ENCODE measurements at places on chromosomes 13 and 19. TPM values are rescaled to one million over a fixed set of nuclear protein-coding genes. Genes with fewer than 3 reads are reported as not detected.

GRCh38 chr13:76000131-76000530, 364.0 kb downstream of the LMO7 start:
- no peak for DNase-seq

Gene ZNF560
- total RNA-seq: not detected

- DNase-seq: no peak
These were observed 617.7 kb upstream of the SLITRK1 start for GRCh38 chr13:84500016-84500415.

DNA sequence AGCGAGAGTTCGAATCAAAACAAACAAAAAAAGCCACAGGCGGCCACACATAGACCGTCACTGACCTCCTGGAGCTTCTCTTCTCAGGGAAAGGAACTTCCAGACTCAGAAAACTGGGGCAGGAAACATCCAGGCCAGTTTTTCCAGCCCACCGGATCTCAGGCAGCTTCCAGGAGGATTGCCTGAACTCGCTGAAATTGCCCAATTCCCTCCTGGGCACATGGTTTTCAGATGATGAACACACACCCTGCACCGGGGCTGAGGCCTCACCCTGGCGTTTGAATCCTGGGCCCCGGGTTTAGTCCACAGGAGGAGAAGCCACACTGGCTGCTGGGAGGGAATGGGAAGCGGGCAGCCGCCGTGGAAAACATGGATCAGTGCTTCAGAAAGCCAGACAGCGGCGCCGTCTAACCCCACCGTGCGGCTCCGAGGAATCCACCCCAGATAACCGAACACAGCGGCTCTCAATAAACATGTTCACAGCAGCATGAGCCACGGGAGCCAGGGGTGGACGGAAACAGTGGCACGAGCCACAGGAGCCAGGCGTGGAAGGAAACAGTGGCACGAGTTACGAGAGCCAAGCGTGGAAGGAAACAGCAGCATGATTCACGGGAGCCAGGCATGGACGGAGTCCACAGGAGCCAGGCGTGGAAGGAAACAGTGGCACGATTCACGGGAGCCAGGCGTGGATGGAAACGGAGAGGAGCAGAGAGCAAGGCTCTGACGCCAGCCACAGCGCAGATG, 18.2 kb upstream of the PTBP1 start:
- DNase-seq: no peak

Gene ZNF607
- 11.5 TPM for total RNA-seq

DNA sequence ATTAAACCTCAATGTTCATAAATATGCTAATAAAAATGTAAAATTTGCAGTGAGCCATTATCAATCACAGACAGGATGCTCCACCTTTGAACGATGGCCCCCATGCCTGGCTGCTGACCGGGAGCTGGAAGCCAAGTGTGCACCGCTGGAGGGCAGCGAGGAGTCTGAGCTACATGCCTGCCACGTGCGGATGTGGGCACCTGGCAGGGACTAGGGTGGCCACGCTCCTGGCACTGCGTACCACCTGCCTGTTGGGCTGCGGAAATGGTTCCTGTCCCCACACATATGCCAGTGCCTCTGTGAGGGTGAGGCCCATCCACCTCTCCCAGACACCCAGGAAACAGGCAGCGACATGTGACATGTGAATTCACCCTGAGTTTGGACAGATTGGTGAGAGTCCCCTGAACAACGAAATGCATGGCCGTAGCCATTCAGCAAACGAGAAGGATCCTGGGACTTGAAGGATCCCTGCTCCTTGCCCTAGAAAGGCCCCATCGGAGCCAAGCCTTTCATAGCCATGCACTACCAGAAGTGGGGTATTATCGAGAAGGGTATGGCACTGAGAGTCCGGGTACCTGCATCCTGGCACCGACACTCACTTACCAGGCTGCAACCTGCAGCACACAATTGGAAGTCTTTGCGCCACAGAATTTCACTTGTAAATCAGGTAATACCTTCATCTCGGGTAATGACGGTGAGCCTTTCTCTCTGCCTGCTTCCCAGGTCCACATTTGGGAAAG, 35.8 kb downstream of the TSHZ3 start:
- DNase-seq: no peak

Gene ADM5
- 3.7 TPM for total RNA-seq

Gene CSNK1A1L
- total RNA-seq: not detected

GRCh38 chr13:80161219-80161618, 179.7 kb downstream of the SPRY2 start:
- DNase-seq: no peak

- DNase-seq: no peak
These were observed 6.8 kb downstream of the ZC3H4 start for GRCh38 chr19:47106821-47107201.

DNA sequence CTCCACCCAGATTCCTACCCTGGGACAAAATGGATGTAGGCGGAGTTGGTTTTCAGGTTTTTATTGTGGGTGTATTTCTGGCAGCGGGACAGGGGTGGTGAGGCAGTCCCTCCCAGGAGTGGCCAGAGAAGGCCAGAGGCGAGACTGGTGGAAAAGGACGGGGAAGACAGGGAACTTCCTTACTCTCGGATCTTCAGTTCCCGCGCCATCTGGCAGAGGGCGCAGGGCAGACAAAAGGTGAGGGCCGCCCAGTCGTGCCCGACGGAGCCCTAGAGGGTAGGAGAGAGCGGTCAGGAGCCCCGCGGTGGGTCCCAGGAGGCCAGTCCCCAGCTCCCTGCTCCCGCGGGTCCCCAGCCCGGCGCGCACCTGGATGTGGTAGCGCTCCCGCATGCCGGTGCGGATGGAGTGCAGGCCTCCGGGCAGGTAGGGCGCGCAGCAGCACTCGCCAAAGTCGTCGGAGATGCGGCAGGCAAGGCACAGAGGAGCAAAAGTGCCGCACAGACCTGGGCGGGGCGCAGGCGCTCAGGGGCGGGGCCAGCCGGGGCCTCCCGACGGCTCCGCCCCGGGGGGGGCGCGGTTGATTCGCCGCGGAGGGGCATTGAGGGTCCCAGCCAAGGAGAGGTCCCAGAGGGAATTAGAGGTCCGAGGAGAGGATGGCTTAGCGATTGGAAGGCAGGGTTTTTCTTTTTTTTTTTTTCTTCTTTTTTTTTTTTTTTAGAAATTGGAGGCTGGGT, 3.0 kb downstream of the CNFN start:
- peak; percentile 75 for DNase-seq

DNA sequence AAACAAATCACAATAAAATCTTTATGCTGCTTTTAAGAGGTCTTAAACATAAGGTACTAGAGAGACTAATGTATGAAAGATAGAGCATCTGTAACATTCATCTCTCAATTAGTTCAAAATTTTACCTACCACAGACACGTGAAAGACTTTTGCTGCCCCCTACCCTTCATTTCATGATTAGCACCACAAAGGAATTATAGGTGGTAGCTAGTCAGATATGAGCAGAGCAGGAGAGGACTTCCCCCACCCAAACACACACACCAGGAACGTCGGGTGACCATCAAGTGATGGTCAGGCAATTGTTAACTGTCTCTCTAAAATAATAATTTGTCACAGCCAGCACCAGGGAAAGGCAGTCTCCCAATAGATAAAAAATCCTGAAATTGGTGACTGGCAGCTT, 1531.7 kb upstream of the SPRY2 start:
- no peak for DNase-seq

- DNase-seq: no peak
These were observed 12.7 kb downstream of the SGTA start for GRCh38 chr19:2770055-2771013.

- peak; percentile 86 for DNase-seq
These were observed at the start of gene NFIX for GRCh38 chr19:12994701-12995595. NFIX (plus strand) TSS chr19:12995475; CDS start chr19:12995838, 363 bp downstream.

- no peak for DNase-seq
These were observed 32.9 kb downstream of the TSHZ3 start for GRCh38 chr19:31316201-31316951.

GRCh38 chr13:60696602-60697001, 299.6 kb downstream of the TDRD3 start:
- no peak for DNase-seq

DNA sequence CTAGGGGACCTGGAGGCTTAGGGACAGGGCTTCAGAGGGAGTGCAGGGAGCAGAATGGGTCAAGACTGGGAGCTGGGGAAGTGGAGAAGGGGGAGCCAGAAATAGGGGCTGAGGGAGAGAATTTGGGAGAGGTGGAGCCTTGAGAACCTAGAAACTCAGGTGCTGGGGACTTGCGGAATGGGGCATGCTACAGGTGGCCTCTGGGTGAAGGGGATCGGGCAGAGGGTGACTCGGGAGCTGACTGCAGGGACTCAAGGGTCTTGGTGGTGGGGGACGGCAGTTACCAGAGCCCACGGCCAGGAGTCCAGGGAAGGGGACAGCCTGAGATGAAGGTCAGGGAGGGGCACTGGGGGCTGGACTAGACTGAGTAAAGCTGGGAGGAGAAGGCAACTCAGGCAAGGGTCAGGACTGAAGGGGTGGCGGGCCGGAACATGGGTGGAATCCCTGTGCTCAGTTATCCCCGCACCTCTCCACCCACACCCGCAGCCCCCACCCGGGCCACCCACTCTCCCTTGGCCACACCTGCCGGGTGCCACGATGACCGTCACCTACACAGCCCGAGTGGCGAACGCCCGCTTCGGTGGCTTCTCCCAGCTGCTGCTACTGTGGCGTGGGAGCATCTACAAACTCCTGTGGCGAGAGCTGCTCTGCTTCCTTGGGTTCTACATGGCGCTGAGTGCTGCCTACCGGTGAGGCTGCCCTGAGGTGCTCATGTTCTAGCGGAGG, 628 bp downstream of the BEST2 start:
- DNase-seq: no peak

DNA sequence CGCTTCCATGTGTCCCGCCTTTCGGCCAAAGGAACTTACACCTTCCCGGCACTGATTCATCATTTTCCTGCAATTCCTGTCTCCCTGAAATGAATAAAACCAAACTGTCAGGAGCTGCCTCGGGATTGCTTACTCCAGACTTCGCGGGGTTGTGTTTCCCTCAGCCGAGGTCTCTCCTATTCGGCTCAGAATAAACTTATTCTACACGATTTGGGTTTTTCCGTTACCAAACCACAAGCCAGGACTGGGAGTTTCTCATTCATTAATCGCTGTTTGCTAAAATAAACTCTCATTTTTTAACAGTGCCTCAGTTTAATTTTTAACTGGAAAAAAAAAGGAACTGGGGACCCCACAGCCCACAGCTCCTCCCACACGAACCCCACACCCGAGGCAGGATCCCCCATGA, 667 bp downstream of the ZNF878 start:
- DNase-seq: no peak

- DNase-seq: no peak
These were observed 5.6 kb downstream of the CEACAM4 start for GRCh38 chr19:41621226-41621625.

Gene KLK15
- total RNA-seq: not detected

Gene GRIK5
- total RNA-seq: 9.2 TPM

Gene ZNF578
- total RNA-seq: 4.9 TPM

DNA sequence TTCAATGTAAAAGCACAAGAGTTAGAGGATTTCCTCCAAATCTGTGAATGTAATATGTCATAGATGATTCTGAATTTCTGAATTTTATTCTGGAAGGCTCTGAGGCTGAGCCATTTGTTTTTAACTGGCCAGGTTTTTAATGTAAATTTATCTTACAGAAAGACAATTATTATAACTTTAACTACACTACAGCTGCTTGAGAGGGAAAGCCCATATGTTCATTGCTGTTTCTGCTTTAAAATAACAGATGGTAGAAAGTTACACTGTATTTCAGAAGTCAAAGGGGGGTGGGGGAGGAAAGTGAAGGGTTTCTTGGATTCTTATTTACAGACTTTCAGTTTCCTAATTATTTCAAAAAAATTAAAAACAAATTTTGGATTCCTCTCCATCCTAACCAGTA, 62.8 kb downstream of the DNAJC15 start:
- DNase-seq: no peak

GRCh38 chr19:10921910-10922637, 6.4 kb downstream of the YIPF2 start:
- no peak for DNase-seq

DNA sequence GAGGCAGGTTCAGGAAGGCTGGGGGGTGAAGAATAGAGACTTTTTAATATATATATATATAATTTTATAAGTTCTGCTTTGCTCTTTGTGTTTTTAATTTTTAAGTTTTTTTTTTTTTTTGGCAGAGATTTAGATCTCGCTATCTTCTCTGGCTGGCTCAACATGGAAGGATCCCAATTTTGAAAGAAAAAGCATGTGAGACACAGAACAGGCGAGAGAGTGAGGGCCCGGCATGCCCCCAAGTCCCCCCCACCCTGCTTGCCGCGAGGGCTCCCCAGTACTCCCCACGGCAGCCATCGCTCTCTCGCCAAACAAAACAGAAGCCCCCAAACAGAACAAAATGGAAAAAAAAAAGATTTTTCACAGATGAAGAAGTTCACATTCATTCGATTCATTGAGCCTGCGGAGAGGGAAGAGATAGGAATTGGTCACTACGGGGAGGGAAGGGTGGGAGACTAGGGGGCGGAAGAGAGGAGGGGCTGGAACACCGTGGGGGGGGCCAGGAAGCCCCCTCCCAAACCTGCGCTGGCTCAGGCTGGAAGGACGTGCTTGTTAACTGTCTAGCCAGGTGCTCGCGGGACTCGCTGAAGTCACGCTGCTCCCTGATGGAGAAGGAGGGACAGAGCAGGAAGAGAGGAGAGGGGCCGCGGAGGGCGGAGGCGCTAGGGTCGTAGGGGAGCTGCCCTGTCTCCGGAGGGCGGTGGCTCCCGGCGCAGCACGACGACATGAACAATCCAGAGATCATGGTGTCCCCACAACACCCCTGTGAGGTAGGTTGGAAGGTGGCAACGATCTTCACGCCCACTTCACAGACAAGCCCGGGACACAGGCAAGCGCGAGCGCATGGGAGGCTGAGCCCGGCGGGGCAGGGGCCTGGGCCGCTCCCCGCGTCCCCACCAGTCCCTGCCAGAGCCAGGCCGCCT, 10.6 kb downstream of the KHSRP start:
- peak; percentile 61 for DNase-seq

Gene CEACAM1
- 5.8 TPM for total RNA-seq

- DNase-seq: no peak
These were observed 143.5 kb downstream of the SLC7A1 start for GRCh38 chr13:29451976-29452375.

DNA sequence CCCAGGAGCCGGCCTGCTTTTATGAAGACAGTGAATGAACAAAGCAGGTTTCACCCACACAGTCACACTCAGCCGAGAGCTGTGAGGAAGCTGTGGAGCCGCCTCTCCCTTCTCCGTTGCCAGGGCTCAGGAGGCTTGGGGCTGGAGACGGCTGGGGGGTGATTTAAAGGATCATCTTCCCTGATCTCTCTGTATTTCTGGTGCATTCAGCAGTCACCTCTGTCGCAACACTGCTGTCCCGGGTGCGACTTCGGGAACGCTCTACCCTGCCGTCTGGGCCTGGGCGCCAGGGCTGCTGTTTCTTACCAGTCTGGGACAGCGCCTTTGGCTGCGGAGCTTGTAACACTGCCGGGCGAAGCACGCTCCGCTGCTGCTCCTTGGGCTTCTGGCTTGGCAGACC, 18.1 kb downstream of the CAPS start:
- DNase-seq: no peak

- DNase-seq: peak; percentile 83
These were observed 19.0 kb downstream of the MAN2B1 start for GRCh38 chr19:12647490-12648071.

Data from sciatic nerve (tissue), 2 donors.